Cerebellar cortex (tissue), 1 donor: ENCODE measurements at places on chromosomes 4 and X.

DNA sequence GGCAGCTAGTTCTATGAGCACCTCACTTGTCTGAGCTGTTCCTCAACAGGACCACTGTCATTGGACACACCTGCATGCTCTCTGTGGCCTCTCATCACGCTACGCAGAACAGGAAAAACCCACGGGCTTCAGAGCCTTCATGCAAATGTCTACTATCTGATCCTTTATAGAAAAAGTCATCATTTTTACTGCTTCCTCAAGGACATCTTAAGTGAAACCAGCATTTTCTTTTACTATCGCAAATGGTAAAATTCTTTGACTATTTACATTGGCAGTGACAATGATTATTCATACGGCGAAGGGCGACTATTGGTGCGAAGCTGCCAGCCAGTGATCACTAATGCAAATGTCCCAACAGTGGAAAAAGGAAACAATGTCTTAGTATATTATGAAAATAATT, 147.0 kb downstream of the AFAP1 start:
- DNase-seq, result no peak

GRCh38 chr4:95547715-95548471, 880 bp downstream of the UNC5C start:
- peak; percentile 47 for DNase-seq

DNA sequence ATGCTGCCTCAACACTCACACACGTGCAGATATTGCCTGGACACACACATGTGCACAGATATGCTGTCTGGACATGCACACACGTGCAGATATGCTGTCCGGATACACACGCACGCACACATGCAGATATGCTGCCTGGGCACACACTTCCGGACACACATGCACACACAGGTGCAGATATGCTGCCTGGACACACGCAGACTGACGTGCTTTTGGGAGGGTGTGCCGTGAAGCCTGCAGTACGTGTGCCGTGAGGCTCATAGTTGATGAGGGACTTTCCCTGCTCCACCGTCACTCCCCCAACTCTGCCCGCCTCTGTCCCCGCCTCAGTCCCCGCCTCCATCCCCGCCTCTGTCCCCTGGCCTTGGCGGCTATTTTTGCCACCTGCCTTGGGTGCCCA, 14.7 kb downstream of the FGFRL1 start:
- no peak for DNase-seq

- no peak for DNase-seq
These were observed 41.0 kb downstream of the CEP44 start for GRCh38 chr4:174324725-174325124.

DNA sequence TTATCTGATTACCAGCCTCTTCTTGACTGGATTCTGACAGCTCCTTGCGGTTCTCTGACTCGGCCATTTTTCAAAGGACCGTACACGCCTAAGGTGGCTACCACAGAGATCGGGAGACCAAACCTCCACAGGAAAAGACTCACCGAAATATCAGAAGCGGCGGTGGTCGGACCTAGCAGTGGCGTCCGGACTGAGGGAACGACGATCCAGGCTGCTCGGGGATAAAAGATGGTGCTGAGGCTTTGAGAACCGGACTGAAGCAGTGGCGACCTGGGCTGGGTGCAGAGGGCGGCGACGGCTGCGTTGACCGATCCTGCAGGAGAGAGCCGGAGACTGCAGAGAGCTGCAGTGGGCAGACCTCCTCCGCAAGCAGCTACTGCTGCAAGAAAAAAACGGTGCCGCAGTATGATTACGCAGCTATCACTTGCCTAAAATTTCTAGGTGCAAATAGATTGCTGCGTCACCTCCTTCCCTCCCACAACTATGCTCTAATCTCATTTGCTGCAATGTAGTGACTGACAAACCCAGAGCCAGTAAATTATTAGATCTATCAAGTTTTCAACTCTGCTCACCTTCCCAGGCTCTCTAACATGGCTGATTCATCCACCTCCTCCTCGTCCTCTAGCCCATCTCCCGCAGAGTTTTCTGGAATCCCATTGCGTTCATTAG, at the start of gene NAP1L2:
Gene NAP1L2 (minus strand): TSS at position 426 of the 669 bp plus-strand sequence. CDS start 359 bp downstream, at position 67.
- peak; percentile 94 for DNase-seq

GRCh38 chr4:38870098-38870808, 2.6 kb downstream of the FAM114A1 start:
- no peak for DNase-seq

- no peak for DNase-seq
These were observed 19.3 kb upstream of the DUSP9 start for GRCh38 chrX:153627675-153628111.

DNA sequence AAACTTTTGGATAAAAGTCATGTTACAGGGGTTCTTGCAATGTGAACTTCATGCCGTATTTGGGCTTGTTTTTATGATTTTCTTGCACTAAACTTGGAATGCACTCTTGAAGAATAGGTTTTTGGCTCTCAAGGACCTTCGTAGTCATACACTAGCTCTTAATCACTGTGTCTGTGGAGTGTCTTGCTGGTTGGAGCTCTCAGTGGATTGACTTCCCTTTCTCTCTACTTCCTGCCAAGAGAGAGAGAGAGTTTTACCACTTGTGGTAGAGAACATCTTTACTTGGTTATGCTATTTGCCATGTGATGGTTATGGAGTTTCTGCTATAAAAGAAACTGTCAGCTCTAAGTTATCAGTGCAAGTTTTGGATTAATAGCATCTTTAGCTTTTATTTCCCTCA, 112.4 kb downstream of the BMPR1B start:
- no peak for DNase-seq

- no peak for DNase-seq
These were observed 40.7 kb downstream of the TEC start for GRCh38 chr4:48228949-48229348.

DNA sequence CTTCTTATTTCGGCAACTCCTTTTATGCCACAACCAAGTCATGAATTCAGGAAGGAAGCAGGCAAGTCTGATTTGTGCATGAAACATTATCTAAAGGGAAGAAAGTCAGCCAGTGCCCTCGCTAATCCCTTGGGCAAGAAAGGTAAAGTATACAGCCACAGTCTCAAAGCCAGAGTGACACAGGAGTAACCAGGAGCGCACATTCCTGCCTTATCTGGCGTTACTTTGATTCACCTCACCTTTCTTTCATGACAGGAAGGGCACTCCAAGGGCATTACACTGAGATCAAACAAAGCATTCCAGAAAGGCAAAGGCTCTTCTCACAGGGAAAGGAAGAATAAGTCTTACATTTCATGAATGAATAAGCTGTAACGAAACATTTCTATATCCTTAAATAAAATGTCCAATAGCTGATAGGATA, 38.8 kb downstream of the FAT1 start:
- no peak for DNase-seq

DNA sequence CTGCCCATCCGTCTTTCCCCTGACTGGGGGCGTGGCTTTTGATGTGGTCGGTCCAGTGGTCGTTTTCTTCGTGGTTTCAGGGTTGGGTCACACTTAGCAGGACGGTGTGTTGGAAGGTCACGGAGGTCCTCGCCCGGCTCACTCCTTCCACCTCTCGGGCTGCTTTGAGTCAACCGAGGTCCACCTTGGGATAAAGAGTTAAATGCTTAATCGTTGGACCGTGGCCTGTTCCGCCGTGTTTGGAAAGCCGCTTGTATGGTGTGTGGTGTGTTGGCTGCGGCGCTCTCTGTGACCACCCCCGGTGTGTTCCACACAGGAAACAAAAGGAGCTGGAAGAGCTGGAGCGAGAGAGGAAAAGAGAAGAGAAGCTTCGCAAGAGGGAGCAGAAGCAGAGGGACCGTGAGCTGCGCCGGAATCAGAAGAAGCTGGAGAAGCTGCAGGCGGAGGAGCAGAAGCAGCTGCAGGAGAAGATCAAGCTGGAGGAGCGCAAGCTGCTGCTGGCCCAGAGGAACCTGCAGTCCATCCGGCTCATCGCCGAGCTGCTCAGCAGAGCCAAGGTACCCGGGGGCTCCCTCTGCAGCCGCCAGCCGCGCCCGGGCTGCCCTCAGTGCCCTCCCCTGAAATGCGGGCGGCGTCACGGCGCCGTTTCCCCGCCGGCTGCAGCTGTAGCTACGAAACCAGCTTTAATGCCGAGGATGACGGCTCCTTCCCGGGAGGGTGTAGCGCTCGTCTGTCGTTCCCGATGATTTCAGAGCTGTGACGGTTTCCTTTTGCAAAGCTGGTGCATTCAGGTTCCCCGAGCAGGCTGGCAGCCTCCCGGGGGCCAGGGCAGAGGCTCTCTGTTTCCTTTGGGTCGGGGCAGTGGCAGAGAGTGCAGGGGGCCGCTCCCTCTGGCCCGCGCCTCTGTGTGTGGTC, 7.7 kb downstream of the AKAP17A start:
- DNase-seq, result no peak

GRCh38 chr4:8241895-8242696, 27.5 kb upstream of the HTRA3 start:
- DNase-seq, result peak; percentile 74

- DNase-seq, result no peak
These were observed 55.2 kb upstream of the TRPC3 start for GRCh38 chr4:122007016-122007415.

DNA sequence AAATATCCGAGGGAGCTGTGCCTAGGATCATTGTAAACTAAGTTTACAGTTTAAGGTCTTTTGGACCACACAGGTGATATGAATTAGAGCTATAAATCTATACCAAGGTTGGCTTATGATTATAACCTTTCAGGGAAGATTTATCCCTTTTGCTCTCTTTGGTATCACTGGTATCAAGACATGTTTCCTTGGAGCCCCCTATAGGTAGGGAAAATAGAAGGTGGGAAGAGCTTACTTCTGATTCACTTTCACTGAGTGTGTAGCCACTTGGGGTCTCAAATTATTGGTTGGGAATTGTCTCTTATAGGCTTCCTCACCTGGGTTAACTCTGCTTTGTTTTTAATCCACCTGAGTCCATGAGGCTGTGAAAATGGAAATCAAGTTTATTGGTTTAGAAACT, 262.1 kb upstream of the NR3C2 start:
- DNase-seq, result no peak

DNA sequence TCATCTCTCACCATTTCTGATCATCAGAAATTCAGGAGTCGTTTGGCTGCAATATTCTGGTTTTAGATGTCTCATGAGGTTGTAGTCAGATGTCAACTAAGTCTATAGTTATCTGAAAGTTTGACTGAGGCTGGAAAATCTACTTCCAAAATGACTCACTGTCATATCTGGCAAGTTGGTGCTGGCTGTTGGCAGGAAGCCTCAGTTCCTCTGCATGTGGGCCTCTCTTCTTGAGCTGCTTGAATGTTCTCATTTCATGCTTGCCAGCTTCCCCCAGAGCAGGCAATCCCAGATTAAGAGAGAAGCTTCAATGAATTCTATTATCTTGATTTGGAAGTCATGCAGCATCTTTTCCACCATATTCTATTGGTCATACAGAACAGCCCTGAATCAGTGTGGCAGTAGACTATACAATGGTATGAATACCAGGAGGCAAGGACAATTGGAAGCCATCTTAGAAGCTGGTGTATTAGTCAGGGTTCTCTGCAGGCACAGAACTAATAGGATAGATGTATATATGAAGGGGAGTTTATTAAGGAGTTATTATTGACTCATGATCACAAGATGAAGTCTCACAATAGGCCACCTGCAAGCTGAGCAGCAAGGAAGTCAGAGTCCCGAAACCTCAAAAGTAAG, 46.8 kb upstream of the ELF2 start:
- DNase-seq, result peak; percentile 52

DNA sequence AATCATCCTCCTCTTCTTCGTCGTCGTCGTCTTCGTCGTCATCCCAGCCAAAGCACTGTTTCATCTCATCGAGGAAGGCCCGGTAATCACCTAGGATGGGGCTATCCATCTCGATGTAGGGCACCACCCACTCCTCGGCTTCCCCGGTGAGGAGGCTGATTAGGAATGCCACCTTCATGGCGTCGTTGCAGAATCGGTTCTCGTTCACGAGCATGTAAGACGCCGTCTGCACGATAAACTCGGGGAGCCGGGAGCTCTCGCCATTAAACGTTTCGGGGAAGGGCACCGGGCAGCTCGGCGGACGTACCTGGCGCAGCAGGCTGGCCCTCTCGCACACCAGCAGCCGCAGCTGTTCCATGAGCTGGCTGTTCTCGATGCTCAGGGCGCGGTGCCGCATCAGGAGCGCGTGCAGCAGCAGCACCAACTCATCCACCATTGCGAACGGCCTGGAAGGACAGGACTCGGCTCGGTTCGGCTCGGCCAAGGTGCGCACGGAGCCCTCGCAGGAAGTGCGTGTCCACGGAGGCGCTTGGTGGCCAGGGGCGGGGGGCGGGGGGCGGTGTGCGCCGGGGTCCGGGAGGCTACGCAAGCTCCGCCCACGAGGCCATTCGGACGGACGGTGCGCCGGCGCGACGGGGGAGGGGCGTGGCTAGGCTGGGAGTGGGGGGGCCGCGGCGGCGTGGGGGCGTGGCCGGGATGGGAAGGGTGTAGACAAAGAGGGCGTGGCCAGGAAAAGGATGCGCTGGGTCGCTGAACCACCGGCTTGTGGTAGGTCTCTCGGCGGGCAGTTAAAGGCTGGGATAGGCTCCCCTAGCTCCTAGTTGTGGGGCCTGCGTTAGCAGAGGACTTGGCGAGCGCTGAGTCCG, at the start of gene LDOC1:
Gene LDOC1 (minus strand): TSS at position 544 of the 866 bp plus-strand sequence. CDS start 108 bp downstream, at position 436.
- peak; percentile 76 for DNase-seq

DNA sequence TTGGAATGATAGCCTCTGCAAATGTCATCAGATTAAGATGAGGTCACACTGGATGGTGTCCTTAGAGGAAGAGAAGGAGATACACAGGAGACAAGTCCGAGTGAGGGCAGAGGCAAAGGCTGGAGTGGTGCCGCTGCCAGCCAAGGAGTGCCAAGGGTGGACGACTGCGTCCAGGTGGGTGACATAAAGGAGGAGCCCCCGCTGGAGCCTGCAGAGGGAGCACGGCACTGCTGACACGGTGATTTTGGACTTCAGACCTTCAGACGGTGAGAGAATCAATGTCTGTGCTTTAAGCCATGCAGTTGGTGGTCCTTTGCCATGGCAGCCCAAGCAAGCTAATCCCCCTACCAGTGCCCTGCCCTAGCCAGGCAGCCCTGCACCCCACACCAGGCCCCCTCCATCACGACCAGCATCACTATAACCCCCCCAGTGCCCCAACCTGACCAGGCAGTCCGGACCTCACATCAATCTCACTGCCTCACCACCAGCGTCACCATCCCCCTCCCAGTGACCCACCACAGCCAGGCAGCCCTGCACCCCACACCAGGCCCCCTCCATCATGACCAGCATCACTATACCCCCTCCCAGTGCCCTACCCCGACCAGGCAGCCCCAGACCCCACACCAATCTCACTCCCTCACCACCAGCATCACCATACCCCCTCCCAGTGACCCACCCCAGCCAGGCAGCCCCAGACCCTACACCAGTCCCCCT, 130.0 kb downstream of the HMX1 start:
- no peak for DNase-seq

DNA sequence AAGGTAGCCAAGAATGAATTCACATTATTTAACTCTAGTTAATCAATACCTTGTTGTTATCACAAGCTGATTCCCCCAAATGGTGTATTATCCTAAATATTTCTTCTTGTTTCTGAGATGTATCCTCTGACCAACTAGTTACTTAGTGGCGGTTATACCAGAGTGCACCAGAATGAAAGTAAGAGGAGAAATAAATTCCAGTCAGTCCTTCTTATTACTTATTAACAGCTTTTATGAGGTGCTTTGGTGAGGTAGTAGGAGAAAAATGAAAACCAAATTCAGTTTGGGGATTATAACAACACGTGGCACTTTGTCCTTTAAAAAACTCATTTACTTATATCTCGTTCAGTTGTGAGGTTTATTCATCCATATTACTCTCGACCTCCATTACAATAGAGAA, 101.9 kb downstream of the AMMECR1 start:
- no peak for DNase-seq
